ENCODE measurements at places on chromosomes 3 and 15. TPM values are rescaled to one million over a fixed set of nuclear protein-coding genes. Genes with fewer than 3 reads are reported as not detected.

Gene ONECUT1
- polyA plus RNA-seq = not detected

Gene GPR171
- polyA plus RNA-seq = 0.42 TPM

Gene FETUB
- not detected for polyA plus RNA-seq

Gene OXTR
- polyA plus RNA-seq = 0.87 TPM

Gene LYZL4
- not detected for polyA plus RNA-seq

Gene ERC2
- 3.4 TPM for polyA plus RNA-seq

Gene SRGAP3
- 15.1 TPM for polyA plus RNA-seq

Gene GPR149
- not detected for polyA plus RNA-seq

Gene TMC3
- polyA plus RNA-seq = 0.20 TPM

Gene HIGD2B
- polyA plus RNA-seq = not detected

Gene ARHGEF26
- 14.5 TPM for polyA plus RNA-seq

Measured in right renal pelvis (tissue), 4 donors.